ENCODE measurements at places on chromosomes 5 and 9.

- DNase-seq = no peak
Measured at GRCh38 chr5:71564895-71565294, 22.2 kb upstream of the MCCC2 start.

DNA sequence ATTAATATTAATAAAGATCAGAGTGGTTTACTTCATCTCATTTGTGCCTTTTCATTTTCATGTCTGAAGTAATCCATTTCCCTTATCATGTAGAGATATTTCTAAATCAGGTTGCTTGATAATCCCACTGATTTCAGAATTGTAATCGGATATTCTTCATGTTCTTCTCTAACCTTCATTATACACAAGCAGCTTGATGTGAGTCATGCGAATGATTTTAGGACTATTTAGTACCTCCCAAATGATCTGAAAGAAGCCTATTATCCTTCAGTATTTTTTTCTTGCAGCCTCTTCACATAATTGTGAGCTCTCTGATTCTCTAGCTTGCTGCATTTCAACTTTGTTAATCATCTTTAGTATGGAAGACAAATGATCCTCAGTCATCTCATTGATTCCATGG is 182.0 kb downstream of the GIN1 start:
- no peak for DNase-seq

- DNase-seq = no peak
Measured at GRCh38 chr5:82984786-82985735, 92.1 kb downstream of the TMEM167A start.

GRCh38 chr9:2270565-2270964 is 255.4 kb downstream of the SMARCA2 start:
- DNase-seq = no peak

DNA sequence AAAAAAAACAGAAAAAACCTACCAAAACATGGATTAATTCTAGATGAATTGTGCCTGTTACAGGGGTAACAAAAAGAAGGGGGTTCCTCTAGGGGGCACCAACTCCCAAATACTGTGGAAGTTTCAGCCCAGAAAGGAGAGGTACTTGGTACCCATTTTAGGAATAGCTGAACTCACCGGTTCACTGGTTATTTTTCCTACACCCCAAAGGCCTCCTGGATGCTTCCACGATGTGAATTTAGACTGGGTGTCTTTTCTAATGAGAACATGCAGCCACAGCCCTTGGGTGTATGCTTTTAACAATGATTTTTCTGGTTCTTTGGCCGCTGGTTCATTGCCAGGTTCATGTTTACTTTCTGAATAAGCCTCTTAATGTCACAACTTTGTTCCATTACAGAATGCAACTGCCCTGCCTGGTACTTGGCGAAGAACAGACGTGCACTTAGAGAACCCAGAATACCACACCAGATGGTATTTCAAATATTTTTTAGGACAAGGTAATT is 46.7 kb downstream of the GARNL3 start:
- no peak for DNase-seq

DNA sequence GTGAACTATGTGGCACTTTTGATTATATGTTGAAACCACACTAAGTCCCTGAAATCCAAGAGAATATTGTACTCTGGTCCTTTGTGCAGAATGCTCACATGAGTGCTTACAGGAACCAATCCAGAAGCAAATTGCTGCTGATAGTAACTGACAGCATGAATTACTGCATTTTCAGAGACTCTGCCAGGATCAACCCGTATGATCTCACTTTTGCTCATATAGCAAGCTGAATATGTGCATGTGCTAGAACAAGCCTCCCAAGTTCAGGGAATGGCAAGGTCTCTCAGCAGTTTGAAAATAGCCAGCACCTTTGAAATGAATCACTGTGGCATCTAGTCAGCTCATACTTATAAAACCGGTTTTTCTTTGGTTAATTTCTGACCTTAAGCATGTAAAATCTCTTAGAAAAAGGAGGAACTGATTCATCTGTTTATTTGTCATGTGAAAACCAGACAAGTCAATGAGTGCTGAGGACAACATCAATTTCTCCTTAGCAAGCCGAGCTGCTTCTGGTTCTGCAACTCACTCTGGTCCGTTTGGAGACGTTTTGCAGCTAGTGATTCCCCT is 215.7 kb upstream of the ELL2 start:
- no peak for DNase-seq

GRCh38 chr9:121674952-121675351 is 23.5 kb downstream of the DAB2IP start:
- DNase-seq = no peak

DNA sequence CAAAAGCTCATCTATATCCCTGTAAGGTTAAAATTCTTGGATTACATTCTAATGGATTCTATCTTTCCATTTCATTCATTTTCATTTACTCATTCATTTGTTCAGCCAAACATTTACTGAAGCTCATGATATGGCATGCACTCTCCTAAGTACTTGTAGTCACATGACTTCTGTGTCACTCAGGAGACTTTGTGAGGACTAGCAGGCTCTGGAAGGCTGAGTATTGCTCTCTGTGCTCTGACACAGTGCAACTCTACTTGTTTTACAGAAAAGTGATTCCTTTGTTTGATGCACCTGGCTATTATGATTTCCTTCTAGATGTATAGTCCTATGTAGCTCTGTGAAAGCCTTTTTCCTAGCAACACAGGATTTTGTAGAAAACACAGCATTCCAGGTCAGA is 53.0 kb downstream of the YIPF5 start:
- DNase-seq = no peak

DNA sequence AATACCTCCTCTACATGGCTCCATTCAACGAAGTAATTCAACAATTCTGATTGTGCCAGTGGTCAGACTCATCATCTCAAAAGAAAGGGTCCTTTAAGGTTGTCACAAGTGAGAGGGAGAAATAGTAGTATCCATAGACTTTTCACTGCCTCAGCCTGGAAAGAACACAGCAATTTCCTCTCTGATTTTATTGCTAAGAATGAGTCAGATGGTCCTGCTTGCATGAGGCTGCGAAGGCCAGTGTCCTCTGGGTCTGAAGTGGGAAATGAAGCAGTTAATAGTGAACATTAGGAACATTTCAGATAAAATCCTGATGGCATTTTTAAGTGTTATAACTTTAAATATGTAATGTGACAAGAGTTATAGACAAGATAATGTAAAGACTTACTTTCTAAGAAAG is 979.0 kb downstream of the EFNA5 start:
- DNase-seq = no peak

DNA sequence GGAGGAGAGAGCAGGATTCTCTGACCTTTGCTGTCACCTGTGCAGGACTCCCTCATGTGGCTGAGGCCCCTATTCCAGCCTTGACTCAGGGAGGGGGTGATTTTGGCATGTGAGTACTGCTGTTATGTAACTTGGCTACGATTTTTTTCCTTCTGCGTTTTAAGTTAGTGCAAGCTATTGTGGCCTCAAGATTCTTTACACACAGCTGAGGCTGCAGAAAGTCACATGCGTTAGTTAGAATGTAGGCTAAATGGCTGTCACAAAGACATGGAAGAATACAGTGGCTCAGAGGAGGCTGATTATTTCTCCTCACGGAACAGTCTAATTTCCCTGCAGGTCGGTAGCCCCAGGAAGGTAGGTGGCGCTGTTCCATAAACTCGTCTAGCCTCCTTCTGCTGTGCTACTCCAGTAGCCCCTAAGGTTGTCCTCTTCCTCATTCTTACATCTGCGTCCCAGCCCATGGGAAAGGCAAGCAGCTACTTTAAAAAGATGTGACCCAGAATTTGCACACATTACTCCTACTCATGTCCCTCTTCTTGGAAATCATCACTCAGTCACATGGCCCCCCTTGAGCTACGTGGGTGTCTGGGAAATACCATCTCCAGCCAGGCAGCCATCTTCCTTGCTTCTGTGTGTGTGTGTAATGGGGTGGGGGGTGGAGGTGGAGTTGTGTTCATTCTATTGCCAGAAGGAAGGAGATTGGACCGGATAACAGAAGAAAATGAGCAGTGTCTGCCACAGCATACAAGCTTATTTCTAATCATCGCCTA is 486.6 kb downstream of the CCDC171 start:
- no peak for DNase-seq

DNA sequence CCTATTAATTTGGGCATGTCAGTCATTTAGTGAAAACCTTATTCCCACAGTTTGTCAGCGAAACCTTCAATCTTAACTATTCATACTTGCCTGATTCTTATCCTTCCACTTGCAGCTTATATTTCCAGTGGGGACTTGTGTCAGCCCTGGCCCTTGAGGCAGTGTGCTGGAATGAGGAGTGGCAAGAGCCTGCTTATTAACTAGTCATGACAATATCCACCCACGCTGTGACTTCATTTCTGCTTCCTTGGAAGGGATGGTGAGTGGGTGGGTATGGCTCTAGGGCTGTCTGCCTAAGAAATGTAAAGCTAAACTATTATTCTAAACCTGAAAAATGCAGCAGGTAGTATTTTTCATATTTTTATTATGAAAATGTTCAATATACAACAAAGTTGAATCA is 34.0 kb upstream of the LURAP1L start:
- no peak for DNase-seq
